ENCODE measurements at places on chromosomes 7 and 10.

GRCh38 chr10:64558094-64558835 is 1037.1 kb downstream of the REEP3 start:
- DNase-seq: no peak

GRCh38 chr7:133887459-133887858 is 239.7 kb upstream of the LRGUK start:
- no peak for DNase-seq

DNA sequence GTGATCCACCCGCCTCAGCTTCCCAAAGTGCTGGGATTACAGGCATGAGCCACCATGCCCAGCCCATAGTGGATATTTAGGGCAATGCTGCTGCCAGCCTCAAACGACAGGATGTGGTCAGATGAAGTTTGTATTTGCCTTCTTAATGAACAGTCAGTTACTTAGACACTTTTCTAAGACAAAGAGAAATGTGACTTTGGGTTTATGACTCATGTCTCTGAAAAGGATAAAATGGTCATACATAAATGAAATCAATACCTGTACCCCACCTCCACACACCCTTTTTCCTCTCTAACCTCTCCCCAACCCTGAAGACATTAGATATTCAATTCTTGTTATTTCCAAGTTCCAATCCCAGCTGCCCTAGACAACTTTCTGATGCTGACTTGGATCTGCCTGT is 109.3 kb upstream of the INSIG1 start:
- no peak for DNase-seq

DNA sequence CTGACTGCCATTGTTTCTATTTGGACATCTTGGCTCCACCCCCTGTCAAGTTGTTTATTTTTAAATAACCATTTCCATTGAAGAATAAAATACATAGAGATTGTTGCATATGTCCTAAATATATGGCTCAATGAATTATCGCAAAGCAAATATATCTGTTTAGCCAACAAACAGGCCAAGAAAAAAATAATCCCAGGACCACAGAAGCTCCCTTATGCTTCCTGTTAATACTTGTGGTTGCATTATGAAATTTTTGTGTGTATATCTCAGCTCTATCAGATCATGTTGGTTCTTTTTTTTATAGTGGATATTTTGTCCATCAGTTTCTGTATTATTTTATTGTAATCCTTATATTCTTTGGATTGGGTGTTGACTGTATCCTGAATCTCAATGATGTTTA is 53.4 kb upstream of the CYP2C8 start:
- DNase-seq: no peak

DNA sequence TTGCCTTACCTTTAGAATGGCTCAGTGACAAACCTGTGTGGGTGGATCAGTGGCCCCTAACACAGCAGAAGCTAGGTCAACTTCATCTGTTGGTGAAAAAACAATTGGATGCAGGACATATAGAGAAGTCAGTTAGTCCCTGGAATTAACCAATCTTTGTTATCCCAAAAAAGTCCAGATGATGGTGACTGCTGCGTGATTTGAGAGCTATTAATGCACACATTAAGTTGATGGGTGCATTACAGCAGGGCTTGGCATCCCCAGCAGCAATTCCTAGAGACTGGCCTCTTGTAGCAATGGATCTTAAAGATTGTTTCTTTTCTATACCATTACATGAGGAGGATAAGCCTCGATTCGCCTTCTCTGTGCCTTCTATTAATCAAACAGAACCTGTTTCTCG is 33.3 kb downstream of the OR13A1 start:
- no peak for DNase-seq

DNA sequence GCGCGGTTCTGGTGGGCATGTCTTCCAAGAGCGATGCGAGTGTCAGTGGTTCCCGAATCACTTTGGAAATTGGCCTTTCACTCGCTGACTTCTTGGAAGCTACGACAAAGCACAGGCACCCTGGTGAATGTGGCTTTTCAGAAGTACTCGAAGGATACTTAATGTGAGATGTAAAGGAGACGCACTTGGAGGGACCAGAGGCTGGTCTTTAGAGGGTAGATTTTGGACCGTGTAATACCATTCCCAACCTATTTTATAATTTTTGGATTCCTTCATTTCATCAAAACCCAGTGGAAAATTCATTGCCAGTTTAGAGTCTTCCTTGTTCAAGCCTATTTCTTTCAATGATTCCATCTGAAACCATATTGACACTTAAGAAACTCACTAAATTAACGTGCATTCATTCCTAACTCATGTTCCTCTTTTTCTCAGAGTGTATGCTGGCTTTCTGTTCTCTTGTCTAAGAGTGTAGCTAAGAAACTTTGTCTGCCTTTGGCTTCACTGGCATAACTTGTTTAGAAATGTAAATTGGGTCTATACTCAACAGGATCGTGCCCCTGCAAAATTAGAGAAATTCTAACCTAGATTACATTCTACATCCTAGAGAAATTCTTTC is 645 bp upstream of the COPG2 start:
- DNase-seq: no peak

DNA sequence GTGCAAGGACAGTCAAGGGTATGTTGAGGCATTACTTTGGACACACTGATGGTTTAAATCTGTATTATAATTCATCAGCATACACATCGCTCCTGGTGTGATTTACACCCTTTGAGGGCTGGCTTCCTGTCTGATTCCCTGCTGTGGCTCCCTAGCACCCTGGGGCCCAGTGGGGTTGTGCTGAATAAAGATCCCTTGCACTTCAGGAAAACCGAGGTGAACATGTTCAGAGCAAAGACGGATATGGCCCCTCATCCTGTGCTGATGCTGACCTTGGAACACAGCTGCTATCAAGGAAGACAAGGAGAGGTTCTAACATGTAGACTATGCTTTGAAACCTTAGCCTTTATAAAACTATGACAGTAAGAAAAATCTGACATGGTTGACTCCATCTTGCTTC is 84.6 kb upstream of the UNC5B start:
- no peak for DNase-seq

DNA sequence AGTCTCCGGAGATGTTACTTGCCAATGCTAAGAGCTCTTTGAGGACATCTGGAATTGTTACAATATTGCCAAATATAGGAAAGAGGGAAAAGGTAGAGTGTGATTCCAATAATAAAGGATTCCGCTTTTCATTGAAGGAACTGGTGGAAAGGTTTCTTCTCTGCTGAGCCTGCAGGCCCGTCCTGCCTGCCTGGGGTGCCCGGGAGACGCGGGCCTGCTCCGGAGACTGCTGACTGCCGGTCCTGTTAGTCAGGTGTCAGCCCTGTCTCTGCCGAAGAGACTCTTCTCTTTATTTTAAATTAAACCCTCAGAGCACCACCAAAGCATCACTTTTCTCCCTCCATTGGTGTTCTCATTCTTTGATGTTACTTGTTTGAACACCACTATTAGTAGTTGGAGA is 2.2 kb downstream of the EGFR start:
- DNase-seq: no peak
